ENCODE measurements at places on chromosomes 5 and 9.

- DNase-seq, result no peak
Measured at GRCh38 chr9:90469865-90470387, 172.7 kb downstream of the DIRAS2 start.

GRCh38 chr5:28743716-28744110 is 1705.3 kb upstream of the CDH9 start:
- DNase-seq, result no peak

GRCh38 chr5:55629815-55630214 is 82.3 kb downstream of the SLC38A9 start:
- DNase-seq, result no peak

GRCh38 chr5:103703617-103704016 is 141.0 kb upstream of the NUDT12 start:
- no peak for DNase-seq

DNA sequence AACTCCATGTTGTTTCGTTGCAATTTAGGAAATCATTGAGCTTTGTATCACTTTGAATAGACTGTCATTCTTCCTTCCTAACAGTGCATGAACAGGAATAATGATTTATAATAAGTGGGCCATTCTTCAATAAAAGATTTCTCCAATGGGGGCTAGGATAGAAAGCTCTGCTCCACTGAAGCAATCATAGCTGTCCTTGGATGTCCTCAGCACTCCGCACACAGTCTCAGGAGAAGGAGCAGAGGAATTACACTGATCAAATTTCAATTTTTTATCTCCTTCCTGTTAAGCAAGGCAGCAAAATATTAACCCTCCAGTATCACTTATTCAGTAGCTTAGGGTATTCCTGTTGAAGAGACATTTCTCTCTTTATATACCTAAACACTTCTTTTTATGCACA is 532.7 kb upstream of the ST8SIA4 start:
- DNase-seq, result no peak

DNA sequence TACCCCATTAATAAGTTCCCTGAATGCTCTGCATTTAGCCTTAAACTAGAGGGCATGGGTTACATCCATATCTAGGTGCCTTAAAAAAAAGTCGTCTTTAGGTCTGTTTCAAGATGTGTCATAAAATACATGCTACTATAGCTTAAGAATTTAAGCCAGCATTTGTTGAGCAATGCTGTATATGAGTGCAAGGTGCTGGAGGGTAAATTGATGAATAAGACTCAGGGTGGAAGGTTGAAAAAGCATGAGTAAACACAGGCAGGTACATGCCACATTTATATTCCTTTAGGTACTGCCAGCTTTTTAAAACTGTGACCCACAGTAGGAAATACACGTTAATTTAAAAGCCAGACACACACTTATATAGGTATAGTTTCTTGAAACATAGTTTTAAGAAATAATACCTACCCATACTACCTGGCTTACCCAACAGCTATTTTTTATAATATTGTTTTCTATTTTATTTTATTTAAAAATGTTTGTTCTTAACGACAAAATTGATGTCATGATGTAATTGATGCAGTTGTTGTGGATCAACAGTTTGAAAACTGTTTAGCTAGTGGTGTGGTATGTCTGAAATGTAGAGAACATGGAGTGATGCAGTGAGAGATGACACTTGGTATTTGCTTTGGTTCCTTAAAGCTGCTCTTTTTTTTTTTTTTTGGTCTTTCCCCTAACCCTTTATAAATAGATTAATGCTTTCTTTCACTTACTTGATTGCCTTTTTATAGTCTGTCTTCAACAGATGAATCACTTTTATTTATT is 3.9 kb downstream of the HMGCR start:
- no peak for DNase-seq

DNA sequence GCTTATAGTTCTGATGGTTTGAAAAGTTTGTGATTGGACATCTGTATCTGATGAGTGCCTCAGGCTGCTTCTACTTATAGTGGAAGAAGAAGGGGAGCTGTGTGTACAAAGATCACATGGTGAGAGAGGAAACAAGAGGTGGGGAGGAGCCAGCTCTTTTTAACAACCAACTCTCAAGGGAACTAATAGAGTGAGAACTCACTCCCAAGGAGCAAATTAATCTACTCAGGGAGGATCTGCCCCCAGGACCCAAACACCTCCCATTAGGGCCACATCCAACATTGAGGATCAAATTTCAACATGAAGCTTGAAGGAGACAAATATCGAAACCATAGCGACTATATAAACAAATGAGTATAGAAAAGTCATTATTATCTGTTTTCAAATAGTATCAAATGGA is 64.7 kb upstream of the PRLR start:
- DNase-seq, result no peak

DNA sequence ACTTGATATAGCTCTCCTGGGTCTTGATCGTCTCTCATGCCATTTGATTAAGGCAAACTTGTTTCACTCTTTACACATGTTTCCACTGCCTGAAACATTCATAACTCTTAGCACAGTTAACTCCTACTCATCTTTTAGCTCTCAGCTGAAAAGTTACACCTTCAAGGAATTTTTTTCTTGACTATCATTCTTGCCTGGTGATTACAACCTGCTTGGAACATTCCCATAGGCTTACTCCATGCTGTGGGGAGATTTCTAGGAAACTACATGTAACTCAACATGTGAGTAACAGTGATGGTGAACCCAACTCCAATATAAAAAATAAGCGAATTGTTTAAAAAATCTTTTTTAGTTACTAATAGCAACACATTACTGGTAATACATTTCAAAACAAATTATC is 224.1 kb upstream of the MPDZ start:
- no peak for DNase-seq

GRCh38 chr9:12718482-12719026 is 25.4 kb downstream of the TYRP1 start:
- no peak for DNase-seq

GRCh38 chr5:131769336-131769735 is 27.5 kb downstream of the FNIP1 start:
- DNase-seq, result no peak

DNA sequence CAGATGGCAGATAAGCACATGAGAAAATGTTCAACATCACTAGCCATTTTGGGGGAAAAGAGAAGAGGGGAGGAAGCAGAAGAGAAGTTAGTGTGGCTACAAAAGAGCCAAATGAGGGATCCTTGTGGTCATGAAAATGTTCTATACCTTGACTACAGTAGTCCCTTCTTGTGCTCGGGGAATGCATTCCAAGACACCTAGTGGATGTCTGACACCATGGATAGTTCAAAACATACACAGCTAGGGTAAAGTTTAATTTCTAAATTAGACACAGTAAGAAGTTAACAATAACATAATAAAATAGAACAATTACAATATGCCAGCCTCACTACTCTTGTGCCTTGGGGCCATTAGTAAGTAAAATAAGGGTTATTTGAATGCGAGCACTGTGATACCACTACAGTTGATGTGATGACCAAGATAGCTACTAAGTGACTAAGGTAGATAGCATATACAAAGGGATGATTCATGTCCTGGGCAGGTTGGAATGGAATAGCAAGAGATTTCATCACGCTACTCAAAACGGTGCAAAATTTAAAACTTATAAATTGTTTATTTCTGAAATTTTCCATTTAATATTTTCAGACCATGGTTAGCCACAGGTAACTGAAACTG is 344.1 kb downstream of the NR2F1-AS1 start:
- no peak for DNase-seq

All from GM12892 (cell line).